ENCODE measurements at places on chromosomes 4 and X.

DNA sequence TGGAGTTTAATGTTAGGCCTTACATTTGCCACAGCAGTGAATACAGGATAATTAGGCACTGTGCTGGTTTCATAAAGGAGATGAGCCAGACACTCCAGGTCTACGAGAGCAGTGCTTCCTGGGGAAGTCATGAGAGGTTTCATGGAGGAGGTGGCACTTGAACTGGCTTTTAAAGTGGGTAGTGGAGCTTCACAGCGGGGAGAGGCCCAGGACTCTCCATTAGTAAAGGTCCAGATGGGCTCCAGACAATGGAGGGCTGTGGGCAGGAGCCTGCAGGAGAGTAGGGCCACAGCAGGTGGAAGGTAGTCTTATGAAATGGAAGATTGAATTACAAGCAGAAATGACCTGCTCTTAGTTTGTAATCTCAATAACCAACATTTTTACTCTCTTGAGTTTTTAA is 29.0 kb downstream of the CLDN22 start:
- no peak for DNase-seq

DNA sequence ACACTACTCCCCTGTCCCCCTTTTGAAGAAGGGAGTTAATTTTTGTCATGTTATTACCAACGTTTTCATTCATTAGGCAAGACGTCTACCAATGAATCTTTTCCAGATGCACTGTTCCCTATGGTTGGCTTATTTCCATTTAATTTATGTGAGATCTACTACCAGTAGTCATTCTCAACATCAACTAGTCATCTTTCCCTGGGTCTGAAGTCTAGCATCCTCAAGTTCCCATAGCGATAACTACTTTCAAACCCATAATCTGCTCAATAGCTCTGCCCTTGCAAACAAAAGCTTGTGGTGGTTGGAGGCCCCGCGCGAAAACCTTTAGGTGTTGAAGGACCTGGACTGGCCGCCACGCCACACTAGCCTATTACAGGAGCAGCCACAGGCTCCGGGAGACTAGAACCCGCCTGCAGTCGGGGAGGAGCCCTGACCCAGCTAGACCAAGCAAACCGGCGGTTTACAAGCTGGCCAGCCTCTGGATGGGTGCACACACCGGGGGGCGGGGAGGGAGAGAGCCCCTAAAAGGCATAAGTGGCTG is 746 bp downstream of the PPAT start:
- peak; percentile 65 for DNase-seq

- DNase-seq: no peak
Measured at GRCh38 chr4:5955201-5955821, 62.4 kb upstream of the CRMP1 start.

GRCh38 chr4:109801099-109801789 is 555 bp downstream of the CFI start:
- DNase-seq: no peak

DNA sequence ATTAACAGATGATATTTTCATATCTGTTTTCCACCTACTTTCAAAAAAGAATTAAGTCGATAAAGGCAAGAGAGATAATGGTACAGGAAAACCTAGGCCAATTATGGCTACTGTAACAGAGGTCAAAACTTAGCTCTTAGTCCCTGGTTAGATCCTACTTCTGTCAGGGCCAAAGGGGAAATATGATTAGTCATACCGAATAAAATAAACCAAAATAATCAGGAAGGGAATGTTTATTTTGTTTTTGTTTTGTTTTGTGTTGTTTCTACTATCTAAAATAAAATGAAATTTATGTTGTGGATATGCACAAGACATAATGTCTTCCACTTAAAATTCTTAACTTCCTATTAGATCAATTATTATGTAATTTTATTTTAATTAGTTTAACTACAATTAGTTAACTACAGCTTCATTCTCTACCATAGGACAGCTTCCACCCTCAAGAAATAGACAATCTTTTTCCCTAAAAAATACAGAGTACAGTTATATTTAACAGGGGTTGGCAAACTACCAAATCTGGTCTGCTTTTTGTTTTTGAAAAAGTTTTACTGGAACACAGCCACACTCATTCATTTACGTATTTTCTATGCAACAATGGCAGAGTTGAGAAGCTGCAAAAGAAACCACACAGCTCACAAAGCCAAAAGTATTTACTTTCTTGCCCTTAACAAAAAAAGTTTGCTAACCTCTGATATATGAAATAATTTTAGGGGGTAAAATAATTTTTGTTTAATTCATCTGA is 25.4 kb downstream of the TMEM47 start:
- no peak for DNase-seq

DNA sequence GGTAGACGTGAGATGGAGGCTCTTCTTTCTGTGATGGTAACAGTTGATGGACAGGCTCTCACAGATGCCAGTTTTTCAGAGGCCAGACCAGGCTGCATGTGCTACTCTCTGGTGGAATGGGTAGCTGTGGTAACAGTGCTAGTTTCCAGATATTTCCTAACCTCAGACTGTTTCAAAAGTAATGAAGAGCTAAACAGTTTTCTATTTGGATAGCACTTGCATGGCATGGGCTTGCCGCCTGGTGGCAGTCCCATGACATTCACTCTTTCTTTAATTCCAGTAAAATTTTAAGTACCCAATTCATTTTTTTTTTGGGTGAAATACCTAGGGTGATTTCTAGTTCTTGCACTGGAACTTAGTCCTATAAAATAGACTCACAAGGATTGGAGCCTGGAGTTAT is 220.2 kb upstream of the MAD2L1 start:
- DNase-seq: no peak

- DNase-seq: no peak
Measured at GRCh38 chrX:117274965-117275364, 812.2 kb upstream of the CT83 start.

- DNase-seq: no peak
Measured at GRCh38 chr4:175068266-175068665, 150.1 kb downstream of the ADAM29 start.

DNA sequence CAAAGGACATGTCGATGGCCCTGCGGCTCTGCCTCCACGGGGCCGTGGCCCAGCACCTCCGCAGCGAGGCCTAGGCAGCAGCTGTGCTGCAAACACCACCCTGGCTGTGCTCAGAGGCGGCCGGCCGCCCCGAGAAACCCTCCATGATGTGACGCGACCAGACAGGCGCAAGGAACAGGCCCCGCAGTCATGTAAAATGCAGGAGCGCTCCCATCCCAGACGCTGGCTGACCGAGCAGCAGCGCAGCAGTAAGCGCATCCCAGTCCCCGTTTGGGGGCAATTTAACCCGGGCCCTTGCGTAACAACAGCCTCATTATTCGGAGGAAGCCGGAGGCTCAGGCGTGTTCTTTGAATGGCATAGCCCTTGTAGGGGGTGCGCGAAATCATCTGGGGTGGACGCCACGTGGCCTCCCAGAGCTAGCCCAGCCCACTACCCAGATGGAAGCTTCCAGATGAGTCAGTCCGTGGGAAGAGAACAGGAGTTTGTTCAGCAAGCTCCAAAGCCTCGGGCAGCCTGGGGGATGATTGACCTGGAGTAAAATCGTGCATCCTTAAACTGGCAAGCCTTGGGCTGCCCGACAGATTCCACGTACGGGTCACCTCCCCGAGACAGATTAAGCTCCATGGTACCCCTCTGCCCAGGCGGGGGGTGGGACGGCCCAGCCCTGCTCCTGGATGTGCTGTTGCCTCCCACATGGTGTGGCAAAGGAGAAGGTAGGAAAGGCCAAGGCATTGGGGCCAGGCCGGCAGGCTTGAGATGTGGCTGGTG is 124.0 kb downstream of the HMX1 start:
- DNase-seq: no peak

DNA sequence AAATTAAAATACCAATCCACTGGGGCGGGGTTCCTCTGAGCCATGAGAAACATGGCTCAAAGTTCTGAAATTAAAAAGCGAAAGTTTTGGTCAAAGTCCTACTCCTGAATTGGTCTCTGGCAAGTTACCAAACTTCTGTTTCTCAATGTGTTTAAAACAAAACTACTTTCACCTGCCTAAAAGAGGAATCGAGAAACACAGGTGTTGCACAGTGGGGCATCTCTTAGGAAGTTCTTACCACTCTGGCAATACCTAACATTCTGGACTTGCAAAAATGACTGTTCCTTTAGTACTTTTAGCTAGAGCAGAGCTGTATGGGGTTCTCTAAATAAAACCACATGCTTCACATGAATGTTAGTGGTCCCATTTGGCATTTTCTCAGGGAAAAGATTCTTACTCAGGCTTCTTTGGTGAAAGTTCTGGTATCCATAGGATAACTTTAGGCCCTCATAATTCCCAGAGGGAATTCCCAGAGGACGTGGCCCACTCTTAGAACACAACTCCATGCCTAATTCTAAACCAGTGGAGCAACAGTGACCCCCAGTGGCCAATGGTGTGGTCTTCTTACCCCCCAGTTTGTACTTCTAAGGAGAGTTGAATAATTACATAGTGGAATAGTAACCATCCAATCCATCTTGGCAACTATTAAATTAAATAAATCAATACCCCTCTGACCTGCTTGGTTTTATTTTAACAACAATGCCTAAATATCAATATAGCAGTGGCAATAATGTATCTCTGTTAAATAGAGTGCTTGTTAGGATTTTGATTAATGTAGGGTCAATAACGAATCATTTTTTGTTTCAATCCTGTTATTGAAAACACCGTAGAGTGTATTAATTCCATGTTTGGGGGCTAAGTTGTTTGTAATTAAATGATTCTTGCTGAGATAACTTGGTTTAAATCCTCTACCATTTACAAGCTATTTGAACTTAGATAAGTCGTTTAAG is 21.9 kb downstream of the BMP3 start:
- DNase-seq: no peak

DNA sequence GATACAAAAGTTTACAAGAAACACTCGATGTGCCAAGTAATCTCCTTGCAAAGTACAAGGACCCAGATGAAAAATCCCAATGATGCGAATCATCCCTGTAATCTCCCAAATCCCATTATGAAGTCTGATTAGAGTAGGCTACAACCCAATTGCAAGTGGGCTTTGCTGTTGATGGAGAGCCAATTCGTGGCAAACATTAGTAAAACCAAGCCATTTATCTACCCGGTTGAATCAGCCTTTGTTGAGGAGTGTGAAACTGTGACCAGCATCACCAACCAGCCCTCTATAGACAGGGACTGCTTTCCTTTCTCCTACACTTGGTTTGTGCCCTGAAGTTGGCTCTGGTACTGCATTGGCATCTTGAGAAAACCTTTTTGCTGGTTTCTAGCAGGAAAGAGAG is 1.2 kb upstream of the PRPS2 start:
- no peak for DNase-seq

DNA sequence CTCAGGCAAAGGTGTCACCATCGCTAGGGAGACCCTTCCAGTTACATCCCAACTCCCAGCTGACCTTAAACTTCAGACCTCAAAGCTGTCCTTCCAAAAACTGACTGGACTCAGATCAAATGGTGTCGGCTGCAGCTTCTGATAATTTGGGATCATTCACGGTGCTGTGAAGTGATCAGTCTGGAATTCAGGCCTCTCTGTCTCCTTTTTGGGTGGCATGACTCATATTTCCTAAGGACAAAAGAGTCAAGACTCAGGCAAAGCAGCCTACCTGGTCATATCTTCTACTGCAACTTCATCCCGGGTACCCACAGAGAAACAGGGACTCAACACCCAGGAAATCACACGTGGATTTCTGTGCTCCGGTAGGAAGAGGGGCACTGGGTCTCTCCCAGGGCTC is 87.6 kb downstream of the SORCS2 start:
- DNase-seq: no peak
